ENCODE measurements at places on chromosomes 7 and 10.

DNA sequence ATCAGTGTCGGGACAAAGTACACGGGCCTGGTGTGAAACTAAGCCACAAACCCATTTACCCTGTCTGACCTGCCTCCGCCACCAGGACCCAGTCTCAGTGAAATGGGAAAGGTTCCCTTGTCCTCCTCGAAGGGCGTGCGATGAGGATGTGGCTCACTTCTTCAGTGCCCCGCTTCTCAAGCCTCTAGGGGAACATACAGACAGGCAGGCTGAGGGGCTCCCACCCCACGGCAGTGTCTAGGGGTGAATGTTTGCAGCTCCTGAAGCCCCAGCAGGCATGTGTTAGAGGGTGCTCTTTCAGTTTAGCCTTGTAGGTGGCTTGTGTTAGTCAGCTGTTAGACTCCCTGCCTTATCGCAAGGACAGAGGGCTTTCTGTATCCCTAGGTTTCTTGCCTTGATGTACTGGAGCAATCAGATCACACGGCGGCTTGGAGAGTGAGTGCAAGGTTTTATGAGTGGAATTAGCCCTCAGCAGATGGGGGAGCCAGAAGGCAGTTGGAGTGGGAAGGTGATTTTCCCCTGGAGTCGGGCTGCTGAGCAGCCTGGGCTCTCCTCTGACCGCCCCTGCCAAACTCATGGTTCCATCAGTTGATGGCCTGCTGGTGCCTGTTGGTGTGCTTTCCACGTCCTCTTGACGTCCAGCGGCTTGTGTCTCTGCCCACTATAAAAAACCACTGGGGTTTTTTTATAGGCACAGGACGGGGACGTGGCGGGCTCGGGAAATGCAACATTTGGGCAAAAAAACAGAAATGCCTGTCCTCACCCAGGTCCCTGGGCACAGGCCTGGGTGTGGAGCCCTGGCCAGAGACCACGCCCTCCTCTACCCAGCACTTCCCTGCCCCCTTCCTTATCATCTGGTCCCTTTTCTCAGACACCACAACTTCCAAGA is 759 bp downstream of the NUDT1 start:
- DNase-seq, result no peak

GRCh38 chr10:17185873-17186272 is 15.6 kb downstream of the TRDMT1 start:
- no peak for DNase-seq

DNA sequence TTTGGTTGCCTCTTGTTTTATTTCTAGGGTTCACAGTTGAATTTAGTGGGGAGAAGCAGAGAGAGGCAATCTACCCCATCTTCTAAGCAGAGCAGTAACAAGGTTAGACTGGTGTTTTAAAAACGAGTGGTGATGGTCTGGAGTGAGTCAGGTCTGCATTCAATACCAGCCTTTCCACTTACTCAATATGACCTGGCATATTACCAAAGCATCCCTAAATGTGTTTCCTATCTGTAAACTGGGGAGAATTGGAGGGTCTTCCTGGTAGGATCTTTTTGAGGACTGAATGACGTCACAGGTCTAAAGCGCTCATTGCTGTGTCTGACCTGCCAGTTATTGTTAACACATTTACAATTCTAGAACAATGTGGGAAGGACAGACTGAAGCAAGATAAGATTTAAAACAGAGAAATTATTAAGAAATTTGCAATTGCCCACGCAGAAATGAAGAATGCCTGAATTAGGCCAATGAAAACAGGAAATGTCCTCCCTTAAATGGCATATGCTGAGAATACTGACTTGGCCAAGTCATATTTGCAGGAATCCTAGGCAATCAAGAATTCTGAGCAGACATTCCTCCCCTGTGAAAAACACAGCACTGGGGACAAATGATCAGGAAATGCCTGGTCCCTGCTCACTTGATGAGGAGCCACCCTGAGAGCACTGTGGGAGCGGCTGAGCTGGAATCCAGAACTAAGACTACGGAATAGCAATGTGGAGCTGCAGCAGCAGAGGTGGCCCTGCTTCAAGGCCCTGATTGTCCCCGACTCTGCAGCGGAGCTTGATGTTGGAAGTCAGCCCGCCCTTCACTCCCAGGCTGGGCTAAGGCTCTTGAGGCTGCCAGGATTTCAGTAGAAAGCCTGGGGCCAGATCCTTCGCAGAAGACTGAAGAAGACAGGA is 184.5 kb upstream of the CXCL12 start:
- no peak for DNase-seq

- no peak for DNase-seq
These were observed 52.2 kb downstream of the LRGUK start for GRCh38 chr7:134179036-134180011.

DNA sequence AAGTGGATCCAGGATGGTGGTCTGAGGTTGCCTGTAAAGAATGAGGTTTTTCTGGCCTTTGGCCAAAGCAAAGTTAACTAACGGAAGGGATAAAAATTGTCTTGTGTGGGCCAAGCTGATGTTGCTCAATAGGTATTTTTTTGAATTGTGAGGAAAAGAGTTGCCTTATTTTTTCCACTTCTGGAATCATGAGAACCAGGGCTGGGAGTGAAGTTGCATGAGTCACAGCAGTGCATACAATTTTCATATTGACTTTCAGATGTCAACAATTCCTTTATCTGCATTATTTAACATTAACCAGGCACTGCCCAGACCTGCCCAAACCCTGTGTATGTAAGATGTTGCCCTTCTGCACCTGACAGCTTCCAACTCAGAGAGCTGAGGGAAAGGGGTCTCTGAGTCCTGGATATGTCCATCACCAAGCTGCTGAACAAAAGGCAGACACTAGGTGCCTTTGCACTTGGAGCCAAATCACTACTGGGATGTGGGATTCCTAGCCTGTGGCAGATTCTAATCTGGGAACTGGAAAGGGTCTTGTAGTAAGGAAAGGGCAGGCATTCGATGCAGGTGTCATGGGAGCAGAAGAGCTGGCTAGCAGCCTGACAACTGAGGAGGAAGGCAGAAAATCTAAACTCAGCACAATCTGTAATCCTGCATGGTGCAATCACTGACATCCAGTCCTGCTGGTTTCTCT is 52.3 kb upstream of the SLC35B4 start:
- peak; percentile 69 for DNase-seq

DNA sequence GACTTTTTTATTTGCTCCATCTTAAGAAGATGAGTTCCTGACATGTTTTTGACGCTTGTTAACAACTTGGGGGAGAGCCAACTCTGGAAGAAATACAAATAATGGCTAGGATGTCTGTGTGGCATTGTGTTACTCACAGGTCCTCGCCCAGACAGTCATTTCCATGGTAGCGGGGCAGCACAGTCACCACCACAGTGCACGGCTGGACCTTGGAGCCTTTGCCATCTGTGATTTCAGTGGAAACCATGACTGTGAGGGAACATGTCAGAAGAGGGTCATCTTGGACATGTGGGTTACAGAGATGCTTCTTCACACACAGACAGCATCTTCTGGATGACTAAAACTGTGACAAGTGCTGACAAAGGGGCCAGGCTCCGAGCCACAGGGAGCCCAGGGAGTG is 74.5 kb downstream of the PKD1L1 start:
- DNase-seq, result no peak

- no peak for DNase-seq
These were observed 106.6 kb downstream of the EXOC4 start for GRCh38 chr7:133359449-133359848.

DNA sequence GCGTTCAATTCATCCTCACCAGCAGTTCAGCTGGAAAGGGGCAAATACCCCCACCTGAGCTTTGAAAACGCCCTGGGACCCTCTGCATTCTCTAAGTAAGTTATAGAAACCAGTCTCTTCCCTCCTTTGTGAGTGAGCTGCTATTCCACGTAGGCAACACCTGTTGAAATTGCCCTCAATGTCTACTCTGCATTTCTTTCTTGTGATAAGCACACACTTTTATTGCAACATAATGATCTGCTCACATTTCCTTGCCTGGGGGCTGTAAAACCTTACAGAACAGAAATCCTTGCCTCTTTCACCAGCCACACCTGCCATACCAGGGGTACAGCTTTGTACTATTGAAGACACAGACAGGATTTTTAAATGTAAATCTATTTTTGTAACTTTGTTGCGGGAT is 155.8 kb upstream of the LANCL2 start:
- DNase-seq, result no peak

GRCh38 chr10:132457328-132458070 is 60.5 kb downstream of the PWWP2B start:
- no peak for DNase-seq

DNA sequence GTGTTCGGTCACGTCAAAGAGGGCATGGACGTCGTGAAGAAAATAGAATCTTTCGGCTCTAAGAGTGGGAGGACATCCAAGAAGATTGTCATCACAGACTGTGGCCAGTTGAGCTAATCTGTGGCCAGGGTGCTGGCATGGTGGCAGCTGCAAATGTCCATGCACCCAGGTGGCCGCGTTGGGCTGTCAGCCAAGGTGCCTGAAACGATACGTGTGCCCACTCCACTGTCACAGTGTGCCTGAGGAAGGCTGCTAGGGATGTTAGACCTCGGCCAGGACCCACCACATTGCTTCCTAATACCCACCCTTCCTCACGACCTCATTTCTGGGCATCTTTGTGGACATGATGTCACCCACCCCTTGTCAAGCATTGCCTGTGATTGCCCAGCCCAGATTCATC is 6.5 kb downstream of the PPIF start:
- peak; percentile 9 for DNase-seq

- no peak for DNase-seq
These were observed 247.6 kb upstream of the HGF start for GRCh38 chr7:82017334-82017943.

- no peak for DNase-seq
These were observed 50.1 kb downstream of the IPMK start for GRCh38 chr10:58217612-58218011.

DNA sequence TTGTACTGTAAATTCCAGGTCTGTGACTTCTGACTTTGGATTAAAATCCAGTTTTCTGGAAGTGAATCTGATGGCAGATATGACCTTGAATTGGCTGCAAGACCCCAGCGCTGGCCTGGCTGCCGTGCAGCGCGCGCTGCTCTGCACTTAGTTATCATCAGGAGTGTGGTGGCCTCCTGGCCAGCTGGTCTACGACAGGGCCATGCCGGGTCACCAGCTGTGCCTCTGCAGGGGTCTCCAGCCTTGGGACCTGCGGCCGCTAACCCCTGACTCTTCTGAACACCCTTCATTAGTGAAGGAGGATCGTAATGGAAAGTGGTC is 190.7 kb upstream of the SH2B2 start:
- DNase-seq, result no peak

GRCh38 chr7:134755422-134756022 is 23.9 kb upstream of the CALD1 start:
- DNase-seq, result no peak

GRCh38 chr10:49394933-49395740 is 752 bp downstream of the DRGX start:
- DNase-seq, result no peak

DNA sequence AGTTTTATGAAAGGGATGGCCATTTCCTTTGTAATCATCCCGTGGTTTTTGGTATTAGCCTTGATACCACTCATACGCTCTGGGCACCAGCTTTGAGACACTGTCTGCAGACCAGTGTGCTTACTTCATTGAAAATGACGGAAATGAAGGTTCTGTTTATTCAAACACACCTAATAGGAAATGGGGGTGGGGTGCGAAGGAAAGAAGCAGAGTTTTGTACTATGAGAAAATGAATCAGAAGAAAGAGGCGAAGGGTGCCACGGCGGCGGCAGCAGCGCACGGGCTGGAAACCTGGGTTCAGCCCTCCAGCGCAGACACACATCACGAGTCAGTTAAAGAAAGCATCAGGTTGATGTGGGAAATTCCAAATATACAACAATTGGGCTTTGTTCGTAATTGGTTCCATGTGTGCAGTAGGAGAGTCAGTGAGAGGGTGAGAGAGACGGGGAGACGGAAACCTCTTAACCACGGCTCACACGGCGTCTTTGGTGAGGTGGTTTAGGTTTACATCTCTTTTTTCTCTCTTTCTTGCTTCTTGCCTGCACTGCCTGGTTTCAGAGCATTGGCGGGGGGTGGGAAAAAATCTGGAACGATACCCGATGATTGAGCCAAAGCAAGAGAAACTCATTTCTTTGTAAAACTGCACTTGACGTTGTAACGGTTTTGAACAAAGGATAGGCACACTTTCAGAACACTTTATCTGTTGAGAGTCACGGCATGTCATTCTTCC is 321.2 kb downstream of the FRMD4A start:
- no peak for DNase-seq

- DNase-seq, result no peak
These were observed 847 bp downstream of the BTAF1 start for GRCh38 chr10:91924212-91925021.

- no peak for DNase-seq
These were observed 455.0 kb downstream of the CCSER2 start for GRCh38 chr10:84783386-84783785.

DNA sequence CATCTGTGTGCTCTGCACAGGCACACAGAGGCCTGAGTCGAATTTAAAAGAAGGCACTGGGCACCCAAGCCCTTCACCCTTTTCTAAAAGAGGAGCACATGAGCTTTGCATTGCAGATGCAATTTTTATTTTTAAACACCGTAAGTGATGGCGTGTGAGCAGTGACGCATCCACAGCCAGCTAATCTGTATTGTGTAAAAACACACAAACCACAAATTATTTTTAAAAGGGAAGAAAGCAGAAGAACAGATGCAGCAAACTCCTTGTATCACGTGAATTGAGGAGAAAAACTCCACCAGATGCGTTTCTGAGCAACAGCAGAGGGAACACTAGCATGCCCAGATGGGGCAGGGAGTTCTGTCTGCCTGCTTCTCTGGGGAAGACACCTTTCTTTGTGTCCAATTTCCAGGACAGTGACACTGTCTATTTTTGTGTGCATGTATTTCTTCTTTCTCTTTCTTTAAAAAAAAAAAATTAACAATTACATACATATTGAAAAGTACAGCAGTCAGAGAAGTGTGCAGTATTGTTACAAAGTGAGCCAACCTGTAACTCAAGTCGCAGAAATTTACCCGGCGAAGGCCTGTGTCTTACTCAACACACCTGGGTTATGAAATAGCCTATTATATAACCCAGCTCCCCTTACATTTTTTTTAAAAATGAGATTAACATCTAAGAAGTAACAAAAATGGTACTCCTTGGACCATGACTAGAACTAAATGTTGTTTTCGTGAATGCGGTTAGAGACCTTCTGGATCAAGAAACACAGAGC is 39.2 kb downstream of the EEPD1 start:
- DNase-seq, result peak; percentile 55

GRCh38 chr10:48525113-48525512 is 79.8 kb downstream of the ARHGAP22 start:
- no peak for DNase-seq

DNA sequence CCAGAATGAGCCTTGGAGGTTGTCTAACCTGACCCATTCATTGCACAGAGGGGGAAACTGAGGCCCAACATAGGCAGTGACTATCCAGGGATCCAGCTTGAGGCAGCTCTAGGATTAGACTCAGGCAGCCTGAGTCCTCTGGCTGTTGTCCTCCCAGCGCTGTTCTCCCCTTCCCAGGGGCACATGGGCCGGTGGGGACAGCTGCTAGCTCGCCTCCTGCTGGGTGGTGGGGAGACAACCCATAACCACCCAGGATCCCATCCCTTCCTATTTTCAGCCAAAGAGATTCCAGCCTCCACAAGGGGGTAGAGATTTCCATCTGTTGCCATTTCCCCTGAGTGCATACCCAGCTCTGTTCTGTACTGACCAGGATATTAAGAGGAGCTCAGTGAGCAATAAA is 145.1 kb upstream of the GPR26 start:
- no peak for DNase-seq

- DNase-seq, result no peak
These were observed 47.1 kb downstream of the PSMC2 start for GRCh38 chr7:103394566-103394965.

GRCh38 chr7:69204943-69205342 is 393.3 kb upstream of the AUTS2 start:
- no peak for DNase-seq

- DNase-seq, result no peak
These were observed at the start of gene DLX6 for GRCh38 chr7:97005183-97006054. DLX6 (plus strand) TSS chr7:97005553; CDS start chr7:97005978, 425 bp downstream.

- DNase-seq, result no peak
These were observed 70.2 kb upstream of the ITGA8 start for GRCh38 chr10:15789793-15790525.
